ENCODE measurements at places on chromosomes 5 and 9.

- no peak for DNase-seq
These were observed 42.0 kb downstream of the NR3C1 start for GRCh38 chr5:143361438-143361837.

DNA sequence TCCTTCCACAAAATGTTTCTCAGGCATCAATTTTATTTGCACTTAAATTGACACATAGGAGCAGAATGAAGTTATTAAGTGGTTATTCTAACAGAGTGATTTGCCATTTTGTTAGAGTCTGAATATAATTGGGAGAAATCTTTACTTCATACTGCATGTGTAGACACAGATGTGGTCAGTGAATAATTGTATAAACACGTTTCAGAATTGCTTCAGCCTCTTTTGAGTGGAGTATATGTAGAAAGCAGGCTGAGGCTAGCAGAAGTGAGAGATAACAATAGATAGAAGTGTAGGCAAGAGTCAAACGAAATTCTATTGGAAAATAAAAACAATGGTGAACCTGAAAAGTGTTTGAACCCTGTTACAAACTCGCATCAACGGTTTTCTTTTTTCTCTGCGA lies 270.7 kb downstream of the TMEM167A start:
- no peak for DNase-seq

GRCh38 chr5:74945561-74946165 lies 79.5 kb upstream of the FAM169A start:
- no peak for DNase-seq

DNA sequence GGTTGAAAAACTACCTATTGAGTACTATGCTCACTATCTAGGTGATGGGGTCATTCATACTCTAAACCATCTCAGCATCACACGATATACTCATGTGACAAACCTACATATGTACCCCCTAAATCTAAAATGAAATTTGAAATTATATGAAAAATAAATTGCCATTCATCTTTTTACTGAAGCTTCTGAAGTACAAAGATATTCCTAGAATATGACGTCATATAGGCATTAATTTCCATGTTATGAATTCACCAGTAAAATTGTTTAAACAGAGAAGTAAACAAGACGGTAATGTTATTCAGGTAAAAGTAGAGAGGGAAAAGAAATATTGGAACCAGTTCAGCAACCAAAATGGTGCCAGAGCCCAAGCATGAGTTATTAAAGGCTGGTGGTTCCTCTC lies 173.0 kb downstream of the MRPS30 start:
- no peak for DNase-seq

GRCh38 chr9:22216730-22217172 lies 207.6 kb upstream of the CDKN2B start:
- DNase-seq = no peak

- DNase-seq = no peak
These were observed 92.1 kb upstream of the FSD1L start for GRCh38 chr9:105355781-105356180.

- no peak for DNase-seq
These were observed at the start of gene PPP1R2B for GRCh38 chr5:156850206-156850751. TSS of gene PPP1R2B (plus strand) at chr5:156850295. CDS start at chr5:156850563, 268 bp downstream.

GRCh38 chr5:170760113-170760512 lies 23.4 kb upstream of the GABRP start:
- DNase-seq = no peak

GRCh38 chr5:125142458-125142857 lies 396.0 kb upstream of the ZNF608 start:
- no peak for DNase-seq

DNA sequence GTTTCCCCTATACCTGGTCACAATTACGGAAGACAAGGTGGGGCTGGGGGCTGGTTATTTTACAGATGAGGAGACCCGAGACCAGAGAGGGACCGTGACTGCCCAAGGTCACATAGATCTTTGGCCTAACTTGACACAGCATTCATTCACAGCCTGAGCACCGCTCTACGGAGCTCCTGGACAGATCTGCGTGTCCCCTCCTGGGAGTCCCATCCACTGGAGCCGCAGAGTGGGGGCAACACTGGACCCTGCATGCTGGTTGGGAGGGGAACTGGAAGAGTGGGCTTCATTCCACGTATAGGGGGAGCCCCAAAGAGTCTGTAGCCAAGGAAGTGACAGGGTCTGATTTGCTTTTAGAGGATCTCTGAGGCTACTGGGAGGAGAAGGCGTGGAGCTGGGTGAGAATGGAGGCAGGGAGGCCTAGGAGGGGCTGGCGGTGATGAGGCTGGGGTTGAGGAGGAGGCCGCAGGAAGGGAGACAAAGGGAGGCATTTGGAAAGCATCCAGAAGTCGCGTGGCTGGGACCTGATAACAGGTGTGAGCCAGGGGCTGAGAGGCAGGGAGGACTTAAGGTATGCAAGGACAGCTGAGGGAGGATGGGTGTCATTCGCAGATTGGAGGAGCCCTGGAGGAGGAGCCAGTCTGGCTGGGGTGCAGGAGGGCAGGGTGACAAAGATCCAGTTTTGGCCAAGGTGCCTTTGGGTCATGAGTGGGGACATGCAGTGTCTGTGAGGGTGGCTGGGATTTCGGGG lies 64.3 kb upstream of the IER5L start:
- DNase-seq = no peak

DNA sequence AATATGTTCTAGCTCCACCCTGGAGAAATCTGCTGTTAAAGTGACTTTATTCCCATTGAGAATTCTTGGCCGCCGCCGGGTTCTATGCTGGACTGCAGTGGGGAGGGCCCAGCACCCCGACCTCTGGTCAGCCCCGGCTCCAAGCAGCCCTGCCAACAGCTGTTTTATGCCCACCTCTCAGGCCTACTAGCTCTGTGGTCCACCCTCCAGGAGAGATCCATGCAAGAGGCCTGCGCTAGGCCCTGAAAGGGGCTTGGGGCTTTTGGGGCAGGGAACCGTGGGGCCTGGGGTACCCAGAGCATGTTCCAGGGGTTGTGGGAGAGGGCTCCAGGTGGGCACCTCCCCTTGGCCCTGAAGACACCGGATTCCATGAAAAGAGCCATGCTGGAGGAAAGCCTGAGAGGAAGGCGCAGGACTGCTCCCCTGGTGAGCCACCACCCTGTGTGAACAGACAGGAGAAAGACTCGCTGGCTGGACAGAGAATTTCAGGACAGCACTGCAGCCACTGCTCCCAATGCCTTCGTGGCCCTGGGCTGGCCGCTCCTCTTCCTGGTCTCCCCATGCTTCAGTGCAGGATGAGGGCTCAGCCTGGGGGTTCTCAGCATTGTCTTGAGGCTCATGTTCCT lies 44.6 kb upstream of the RUFY1 start:
- no peak for DNase-seq

DNA sequence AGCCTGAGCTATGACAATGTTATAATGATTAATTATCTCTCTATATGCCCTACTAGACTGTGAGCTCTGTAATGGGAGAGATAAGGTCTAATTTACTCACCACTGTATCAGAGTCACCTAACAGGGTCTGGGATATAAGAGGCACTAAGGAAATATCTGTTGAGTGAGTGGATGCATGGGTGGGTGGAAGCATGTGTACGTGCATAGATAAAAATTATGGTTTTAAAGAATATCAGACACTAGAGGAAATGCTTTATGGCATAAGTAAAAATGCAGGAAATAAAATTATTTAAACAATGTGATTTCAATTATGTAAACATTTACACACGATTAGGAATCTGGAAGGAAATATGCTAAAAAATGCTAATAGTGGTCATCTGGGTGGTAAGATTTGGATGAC lies 137.8 kb downstream of the SPOCK1 start:
- DNase-seq = no peak
